Fibroblast of the aortic adventitia (primary cell): ENCODE measurements at places on chromosomes 3 and 15. TPM values are rescaled to one million over a fixed set of nuclear protein-coding genes. Genes with fewer than 3 reads are reported as not detected.

The DPPA2 gene
- not detected in 2 replicates for total RNA-seq

DNA sequence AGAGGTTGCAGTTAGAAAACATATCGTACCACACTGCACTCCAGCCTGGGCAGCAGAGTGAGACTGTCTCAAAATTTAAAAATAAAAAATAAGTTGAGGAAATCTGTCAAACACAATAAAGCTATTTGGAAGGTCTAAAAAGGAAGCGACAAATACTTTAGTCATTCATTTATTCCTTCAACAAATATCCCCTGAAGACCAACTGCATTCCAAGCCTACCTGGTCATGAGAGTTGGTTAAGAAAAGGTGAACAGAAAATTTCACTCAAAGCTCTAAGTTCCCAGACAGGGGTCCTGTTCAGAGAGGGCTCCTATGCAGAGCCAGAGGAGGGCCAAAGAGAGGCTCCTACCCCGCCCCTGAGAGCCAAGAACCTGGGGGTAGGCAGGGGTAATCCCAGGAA is 15.4 kb upstream of the PRKAR2A start:
- DNase-seq: no peak

GRCh38 chr3:18593231-18593630 is 168.1 kb upstream of the SATB1 start:
- no peak for DNase-seq

- peak; percentile 97 for DNase-seq
Measured at GRCh38 chr15:43241100-43241499, 20.3 kb upstream of the EPB42 start.

DNA sequence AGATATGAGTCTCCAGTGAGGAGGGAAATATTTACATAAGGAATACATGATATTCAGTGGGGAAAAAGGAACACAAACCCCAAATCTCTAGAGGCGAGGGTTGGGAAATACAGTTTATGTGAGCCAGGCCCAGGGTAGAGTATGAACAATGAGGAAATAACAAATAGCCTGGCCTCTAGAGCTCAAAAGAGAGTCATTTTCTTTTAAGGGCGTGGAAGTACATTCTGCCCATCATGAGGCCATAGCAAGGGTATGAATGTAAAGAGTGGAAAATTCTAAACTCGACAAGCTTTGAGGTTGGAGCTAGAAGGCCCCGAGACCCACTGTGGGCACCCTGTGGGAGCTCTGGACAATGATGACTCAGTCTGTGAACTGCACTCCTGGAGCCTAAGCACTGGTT is 27.8 kb upstream of the IGF2BP2 start:
- DNase-seq: peak; percentile 40

DNA sequence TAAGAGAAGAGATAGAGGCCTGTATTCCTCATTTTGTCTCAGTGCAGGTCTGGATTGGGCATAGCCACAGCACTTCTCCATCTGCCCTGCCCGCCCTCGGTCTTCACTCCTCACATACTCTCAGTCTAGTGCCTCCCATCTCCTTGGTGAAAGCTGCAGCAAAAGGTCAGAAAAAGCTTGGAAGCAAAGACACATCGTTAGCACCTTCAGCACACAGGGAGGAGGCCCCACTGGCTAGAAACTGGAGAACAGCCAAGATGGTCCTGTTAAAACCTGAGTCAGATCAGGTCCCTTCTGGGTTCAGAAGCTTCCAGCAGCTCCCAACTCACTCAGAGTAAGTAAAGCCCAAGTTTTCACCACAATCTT is 1.6 kb upstream of the KLF15 start:
- DNase-seq: no peak
